ENCODE measurements at places on chromosomes 2 and 18.

GRCh38 chr2:9762941-9763340, 80.3 kb upstream of the TAF1B start:
- no peak for DNase-seq

DNA sequence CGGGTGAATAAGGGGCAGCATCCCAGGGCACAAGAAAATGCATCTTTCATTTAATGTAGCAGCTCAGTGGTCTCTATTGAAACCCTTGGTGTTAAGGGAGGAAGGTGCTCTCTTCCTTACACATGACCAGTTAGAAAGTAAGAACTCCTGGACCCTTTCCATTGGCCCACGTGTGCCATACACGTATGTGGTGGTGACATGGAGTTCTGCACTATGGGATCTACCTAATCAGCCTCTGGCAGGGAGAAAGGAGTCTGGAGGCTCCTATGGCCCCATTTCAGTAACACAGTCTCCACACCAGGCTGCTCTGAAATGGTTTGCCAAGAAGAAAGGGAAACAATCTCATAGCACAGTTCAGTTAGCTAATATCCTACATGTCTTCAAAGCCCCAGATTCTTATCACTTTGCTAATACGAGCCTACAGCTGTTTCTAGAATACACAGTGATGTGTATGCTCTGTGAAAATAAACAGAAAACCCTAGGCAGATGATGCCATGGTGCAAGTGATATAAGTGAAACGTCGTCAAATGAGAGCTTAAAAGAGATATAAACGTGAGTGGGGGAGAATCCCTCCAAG, 7.0 kb downstream of the EFEMP1 start:
- DNase-seq = no peak

DNA sequence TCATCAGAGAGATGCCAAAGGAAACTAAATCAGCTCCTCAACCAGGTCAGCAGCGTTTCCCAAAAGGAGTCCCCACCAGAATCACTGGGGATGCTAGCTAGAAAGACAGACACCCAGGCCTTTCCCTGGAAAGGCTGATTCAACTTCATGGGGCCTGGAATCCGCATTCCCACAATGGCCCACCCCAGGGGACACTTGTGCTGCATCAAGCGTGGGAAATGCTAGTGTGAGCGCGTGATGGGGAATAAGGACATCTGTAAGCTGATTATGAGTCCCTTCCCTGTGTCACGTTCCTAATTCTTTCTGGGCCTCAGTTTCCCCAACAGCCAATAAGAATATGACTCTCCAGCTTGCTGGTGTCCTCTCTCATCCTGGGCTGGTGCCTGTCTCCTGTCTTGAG, 2.2 kb upstream of the WNT10A start:
- no peak for DNase-seq

DNA sequence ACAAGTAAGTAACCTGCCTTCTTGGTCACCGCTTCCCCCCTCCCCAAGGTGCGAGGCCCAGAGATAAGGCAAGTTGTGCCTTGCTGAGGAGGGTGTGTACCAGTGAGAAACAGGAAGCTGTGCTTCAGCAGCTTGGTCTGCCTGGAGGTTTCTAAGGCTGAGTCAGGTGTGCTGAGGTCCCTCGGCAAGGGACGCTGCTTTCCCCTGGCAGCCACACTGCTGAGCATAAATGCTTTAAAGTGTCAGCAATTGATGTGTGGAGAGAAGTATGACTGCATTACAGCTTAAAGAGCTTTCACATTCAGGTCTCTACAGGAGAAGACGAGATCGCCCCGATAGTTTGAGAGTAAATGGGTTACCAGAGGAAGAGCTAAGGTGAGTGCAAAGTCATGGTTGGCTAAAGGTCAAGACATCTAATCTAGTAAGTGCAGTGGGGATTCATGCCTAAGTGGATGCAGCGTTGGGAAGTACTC, 86.9 kb downstream of the LIMS1 start:
- peak; percentile 60 for DNase-seq

DNA sequence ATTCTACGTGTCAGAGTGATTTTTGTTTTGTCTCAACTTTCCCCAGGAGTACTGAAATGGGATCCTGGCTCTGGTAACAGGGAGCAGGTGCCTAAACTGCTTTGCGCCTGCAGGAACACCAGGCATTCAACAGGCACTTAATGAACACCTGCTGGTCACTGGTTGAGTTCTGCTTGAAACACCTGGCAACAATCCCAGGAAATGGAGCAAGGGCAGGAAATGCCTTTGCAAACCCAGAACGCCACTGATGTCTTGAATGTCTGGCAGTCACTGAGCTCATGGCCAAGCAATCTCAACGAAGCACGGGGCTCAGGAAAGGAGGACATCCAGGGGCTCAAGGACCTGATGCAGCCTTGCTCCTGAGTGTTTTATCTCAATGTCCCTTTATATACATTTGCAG, 360.0 kb upstream of the RAB6C start:
- DNase-seq = no peak

- no peak for DNase-seq
Observed at GRCh38 chr2:55934337-55934736, 10.8 kb upstream of the EFEMP1 start.

- DNase-seq = no peak
Observed at GRCh38 chr2:160473468-160474318, 19.9 kb downstream of the RBMS1 start.

GRCh38 chr2:25948437-25948836, 33.9 kb downstream of the KIF3C start:
- DNase-seq = no peak

DNA sequence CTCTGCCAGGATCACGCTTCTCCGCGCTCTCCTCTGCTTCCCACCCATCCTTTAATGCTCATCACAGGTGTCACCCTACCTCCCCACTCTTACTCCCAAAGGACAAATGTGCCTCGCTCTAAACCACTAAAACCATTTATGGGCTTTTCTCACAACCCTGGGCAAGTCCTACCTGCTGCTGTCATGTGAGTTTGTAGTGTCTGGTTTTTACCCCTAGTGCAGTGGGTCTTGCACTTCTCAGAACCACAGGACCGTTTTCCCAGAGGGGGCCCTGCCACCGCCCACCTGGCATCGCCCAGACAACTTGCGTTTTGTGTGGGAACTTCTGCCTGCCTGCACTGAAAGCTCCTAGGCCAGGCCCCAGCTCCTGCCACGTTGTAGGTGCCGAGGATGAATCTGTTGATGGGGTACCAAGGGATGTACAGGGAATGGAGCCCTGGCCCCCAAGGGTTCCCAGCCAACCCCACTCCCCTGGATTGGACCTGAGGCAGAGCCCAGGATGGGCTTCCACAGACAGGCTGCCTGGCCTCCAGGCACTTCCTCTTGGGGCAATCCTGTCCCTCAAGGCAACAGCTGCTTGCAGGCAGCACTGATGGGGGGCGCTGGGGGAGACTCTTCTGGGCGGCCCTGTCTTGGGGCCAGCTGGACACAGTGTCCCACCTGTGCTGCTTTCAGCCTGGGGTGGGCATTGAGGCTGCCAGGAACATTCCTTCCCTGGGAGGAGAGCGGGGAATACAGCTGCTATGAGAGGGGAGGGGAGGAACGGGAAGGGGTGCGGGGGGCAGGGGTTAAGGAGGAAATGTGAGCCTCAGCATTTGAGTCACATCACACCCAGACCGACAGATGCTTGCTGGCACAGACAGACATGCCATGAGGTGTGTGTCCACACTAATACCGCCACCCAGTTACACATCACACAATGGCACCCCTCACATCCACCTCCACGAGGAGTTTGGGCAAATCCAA, 176.3 kb downstream of the ZFP36L2 start:
- DNase-seq = no peak

- DNase-seq = no peak
Observed at GRCh38 chr2:131673400-131674173, 145.9 kb downstream of the CCDC74A start.

DNA sequence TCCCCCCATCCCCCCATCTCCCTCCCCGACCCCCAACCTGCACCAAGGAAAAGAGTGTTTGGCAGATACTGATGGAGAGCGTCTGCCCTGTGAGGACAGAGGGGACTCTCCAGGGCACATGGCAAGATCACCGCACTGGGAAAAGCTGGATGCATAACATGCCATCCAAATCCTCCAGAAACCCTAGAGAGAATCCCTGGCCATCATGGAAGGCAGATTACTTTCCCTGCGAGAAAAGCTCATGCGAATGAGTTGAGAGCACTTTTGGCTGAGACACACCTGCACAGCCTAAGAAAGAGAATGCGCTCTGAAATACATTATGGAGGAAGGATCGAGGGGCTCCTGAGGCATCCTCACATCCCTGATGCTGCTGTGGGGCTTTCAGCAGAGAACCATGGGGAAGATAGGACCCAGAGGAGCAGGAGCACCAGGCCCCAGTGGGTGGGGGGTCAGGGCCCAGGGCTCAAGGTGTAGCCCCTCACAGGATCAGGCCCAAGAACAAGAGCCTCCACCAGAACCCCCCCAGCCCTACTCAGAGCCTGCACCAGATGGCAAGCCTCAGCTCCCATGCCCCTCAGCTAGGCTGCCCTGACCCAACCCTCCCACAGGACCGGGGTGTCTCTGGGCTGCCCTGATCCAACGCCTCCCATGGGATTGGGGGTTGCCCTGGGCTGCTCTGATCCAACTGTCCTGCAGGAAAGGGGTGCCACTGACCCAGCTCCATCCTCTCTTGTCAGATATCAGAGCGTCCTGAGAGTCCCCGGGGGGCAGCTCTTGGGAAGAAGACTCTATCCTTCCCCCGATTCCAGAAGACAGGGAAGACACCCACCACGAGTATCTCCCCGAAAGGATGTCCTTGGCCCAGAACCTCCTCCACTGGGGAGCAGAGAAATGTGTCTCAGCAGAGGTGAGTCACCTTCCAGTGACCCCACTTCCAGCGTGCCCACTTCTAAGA, 153.4 kb downstream of the NDUFA10 start:
- no peak for DNase-seq

GRCh38 chr2:205405194-205405593, 277.1 kb upstream of the NRP2 start:
- DNase-seq = no peak

DNA sequence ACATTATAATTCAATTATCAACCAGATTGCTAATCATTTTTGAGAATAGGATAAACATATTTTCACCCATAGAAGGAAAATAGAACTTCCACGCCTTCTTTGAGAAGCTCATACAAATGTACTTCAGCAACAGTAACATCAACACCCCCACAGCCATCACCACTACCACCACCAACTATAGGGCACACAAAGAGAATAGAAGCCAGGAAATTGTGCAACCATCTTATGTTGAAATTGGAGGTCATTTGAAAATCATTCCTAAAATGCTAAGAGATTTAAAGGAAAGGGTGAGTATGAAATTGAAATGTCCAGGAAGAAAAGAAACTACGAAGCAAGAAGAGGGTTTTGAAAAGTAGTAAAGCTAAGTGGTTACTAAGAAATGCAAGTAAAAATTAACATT, 563.4 kb downstream of the ZNF804A start:
- DNase-seq = no peak

- DNase-seq = no peak
Observed at GRCh38 chr2:2825516-2826208, 494.6 kb upstream of the MYT1L start.

GRCh38 chr2:190953257-190953656, 60.7 kb downstream of the STAT1 start:
- no peak for DNase-seq

GRCh38 chr2:56248965-56249742, 65.4 kb downstream of the CCDC85A start:
- no peak for DNase-seq

GRCh38 chr2:9941996-9942390, 9.5 kb upstream of the GRHL1 start:
- DNase-seq = no peak

DNA sequence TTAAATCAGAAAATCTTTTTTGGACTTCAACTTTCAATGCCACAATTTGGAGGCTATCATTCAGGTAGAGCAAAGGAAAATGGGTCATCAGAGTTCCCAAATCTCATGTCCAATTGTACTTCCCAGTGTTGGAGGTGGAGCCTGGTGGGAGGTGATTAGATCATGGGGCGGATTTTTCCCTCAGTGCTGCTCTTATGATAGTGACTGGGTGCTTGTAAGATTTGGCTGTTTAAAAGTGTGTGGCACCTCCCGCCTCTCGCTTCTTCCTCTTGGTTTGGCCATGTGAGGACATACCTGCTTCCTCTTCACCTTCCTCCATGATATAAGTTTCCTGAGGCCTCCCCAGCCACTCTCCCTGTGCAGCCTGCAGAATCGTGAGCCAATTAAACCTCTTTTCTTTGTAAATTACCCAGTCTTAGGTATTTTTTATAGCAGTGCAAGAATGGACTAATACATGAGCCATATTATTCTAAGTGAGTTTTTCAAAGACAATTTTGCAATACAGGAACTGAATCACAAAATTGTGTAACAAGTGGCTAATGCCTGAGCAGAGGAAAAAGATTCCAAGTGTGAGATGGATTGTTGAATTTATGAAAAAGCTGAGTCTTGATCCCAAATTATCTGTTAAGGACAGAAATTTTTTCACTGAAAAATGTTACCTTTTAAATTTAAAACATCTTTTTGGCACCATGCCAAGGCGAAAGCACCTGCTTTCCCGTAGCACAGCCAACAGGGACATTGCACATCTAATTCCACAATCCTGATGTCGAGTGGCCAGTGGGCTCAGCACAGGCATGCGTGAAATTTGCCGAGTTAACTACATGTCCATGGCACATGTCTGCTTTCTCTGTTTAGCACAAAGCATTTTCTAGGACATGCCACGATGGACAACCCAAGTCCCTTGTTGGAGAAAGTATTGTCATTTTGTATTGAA, 150.9 kb downstream of the COL6A3 start:
- DNase-seq = no peak

DNA sequence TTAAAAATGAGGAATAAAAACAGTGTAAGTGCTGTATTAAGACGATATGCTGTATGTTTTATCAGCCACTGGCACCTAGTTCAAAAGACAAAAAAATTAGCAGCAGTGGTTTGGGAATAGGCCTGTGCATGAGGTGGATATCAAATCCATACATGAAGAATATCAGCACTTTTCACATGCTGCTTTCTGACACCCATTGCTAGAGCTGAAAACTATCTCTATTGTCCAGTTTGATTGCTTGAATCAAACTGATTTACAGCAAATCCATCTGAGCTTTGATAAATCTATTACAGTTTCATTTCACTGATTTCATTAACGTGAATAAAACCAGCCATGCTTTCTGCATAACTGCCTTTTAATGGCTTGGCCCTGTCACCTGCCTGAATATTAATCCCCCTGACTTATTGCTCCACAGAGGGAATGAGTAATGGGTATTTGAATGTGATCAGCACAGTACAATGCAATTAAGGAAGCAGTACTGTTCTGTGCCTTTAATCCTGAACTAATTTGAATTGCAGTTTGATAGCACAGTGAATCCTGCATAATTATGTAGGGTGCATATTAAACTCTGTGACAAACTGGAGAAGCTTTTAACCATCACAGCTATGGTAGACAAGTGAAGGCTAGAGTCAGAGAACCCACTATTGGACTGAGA, 154.0 kb downstream of the GPD2 start:
- DNase-seq = no peak
